NCI-H1092 (cell line): ENCODE measurements at places on chromosomes 3 and 15.
A peak's percentile ranks its signal among the peaks of the same experiment; 100 is the strongest.

DNA sequence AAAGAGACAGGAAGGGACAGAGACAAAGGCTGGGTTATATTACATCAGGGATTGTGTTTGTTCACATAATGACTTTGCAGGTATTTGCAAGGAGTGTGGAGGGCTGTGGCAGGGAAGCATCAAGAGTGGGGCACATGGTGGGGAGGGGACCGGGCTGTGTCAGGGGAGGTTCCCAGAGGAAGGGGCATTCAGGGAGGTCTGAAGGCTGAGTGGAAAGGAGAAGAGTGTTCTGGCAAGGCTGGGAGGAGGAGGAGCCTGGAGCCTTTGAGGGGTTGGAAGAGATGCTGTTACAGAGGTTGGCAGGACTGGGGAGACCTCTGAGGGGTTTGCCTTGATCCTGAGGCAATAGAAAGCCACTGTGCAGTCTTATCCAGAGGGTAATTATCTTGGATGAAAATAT is 49.4 kb downstream of the EXOG start:
- no peak for DNase-seq

GRCh38 chr15:74950078-74950908 is 6.3 kb downstream of the RPP25 start:
- peak; percentile 58 for DNase-seq

- DNase-seq = no peak
Measured at GRCh38 chr3:30347679-30348216, 258.7 kb upstream of the TGFBR2 start.

GRCh38 chr15:67107014-67107812 is 41.8 kb downstream of the SMAD3 start:
- DNase-seq = no peak

- DNase-seq = peak; percentile 4
Measured at GRCh38 chr3:104102386-104102785, 1264.3 kb upstream of the ALCAM start.

DNA sequence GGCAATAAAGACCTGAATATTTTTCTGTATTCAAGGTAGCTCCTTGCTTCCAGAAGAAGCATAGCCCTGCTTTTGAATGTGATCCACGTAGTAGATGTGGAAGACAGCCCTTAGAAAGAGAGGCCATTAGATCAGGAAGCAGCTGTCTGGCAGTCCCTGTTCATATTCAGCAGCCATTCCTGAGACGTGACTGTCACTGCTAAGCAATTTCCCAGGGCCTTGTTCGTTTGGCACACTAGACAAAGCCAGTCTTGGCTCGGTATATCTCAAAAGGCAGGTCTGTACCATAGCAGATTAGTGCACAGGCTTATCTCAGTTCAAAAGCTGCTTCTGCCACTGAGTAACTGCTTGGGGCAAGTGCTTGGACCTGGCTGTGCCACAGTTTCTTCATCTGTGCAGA is 287.8 kb upstream of the MCTP2 start:
- DNase-seq = no peak

DNA sequence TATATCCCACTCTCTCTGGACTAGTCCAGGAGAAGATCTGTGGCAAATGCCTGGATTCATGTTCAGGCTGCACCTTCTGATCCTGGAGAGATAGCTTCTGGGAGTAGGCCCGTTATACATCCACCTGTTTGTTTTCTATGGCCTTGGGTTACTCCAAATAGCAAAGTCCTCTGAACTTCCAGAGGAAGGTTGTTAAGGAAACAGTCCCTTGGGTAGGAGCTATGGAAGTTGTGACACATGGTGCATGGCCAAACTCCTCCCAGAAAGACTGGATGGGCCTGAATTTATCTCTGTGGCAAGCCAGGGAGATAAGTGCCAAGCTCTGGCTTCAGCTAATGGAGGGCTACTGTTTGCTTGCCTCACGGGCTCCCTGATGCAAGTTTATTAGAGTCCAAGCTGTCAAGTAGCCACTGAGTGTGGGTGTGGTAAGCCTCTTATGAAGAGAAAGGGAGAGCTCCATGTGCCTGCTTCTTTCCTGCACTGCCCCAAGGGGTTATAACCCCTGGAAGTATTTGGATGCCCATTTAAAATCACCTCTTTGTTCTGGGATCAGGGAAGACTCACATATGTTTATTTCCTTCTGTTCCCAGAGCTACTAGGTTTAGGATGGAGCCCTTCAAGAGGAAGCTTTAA is 328.7 kb upstream of the ATP11B start:
- DNase-seq = no peak

- DNase-seq = no peak
Measured at GRCh38 chr15:47727676-47728075, 10.4 kb downstream of the SEMA6D start.

GRCh38 chr3:57059411-57059810 is 1.1 kb upstream of the SPATA12 start:
- DNase-seq = no peak

DNA sequence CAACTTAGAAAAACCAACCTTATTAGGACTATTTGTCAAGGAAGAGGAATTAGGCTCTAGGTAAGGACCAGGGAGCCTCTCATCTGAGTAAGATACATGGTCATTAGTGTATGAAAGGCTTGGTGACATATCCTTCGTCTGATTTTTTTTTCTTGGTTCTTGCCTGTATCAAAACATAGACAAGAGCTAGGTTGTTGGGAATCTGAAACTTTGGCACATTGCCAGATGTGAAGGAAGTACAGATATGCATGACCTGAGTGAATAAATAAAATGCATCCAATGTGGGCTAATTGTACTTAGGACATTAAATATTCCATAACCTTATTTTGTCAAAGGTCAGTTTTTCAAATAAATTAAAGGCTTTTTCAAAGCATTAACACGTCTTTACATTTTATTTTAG is 151.8 kb downstream of the SYNPR start:
- DNase-seq = no peak

GRCh38 chr15:43749690-43750345 is 3.6 kb downstream of the PDIA3 start:
- no peak for DNase-seq

DNA sequence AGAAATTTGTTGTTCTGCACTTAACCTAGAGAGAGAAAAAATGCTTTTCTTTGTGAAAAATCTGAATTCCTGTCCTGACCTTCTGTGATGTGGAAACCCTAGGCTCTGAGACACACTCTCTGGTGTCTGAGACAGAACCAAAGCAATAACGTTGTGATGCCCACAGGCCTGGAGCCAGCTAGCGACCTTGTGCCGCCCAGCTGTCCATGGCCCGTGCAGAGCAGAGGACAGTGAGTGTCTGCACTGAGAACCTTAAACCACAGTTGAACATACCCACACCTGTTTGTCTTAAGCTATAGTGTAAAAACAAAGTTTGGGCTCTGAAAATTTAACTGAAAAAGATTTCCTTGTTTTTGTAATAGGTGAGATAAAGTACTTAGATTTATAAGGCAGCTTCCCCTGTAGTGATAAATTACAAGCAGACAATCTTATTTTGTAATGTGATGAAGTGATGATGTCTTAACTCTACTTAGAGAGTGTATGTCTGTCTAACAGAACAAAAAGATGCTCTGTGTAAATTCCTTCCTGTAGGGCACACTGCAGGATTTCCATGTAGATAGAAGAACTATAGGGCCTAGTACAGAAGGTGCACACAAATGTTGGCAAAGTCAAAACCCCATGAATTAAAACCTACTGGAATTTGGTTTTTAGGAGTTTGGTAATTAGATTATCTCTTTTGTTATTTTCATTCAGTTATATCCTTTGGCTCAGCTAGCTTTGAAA is 62.7 kb downstream of the SNRK start:
- DNase-seq = no peak

- no peak for DNase-seq
Measured at GRCh38 chr15:90893175-90894090, 9.1 kb downstream of the FES start.
